ENCODE measurements at places on chromosomes 2 and 18.

DNA sequence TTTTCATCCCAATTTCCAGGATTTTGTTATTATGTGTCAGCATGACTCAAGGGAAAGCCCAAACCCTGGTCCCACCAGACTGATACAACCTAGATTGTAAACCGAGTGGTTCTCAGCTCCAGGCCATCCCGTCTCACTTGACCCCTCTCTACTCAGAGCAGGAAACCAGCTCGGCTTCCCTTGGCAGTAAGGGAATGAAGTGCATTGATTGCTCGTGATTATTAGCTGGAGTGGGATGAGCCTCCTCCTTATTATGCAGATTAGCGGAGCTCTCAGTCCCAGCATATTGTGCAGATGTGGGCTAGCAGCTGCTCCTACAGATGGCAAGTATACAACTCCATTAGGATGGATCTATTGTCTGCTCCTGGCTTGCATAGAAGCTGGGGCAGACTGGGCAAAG lies 167.6 kb downstream of the LNPK start:
- DNase-seq = peak; percentile 93

DNA sequence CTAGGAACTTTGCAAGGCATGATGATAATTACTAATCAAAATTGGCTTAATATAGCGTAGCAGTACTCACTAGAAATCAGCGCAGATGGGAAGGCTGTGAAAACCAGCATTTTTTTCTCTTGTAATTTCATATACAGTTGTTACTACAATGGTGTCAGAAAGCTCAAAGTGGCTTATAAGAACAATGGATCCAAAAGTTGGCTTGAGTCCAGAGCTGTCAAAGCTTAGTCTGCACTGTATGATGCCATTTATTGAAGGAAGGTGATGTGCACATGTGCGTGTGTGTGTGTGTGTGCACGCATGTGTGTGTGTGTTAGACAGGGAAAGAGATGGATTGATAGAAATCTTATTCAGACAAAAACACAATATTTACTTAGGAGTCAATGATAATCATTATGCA lies 341.3 kb downstream of the TGIF1 start:
- peak; percentile 9 for DNase-seq

DNA sequence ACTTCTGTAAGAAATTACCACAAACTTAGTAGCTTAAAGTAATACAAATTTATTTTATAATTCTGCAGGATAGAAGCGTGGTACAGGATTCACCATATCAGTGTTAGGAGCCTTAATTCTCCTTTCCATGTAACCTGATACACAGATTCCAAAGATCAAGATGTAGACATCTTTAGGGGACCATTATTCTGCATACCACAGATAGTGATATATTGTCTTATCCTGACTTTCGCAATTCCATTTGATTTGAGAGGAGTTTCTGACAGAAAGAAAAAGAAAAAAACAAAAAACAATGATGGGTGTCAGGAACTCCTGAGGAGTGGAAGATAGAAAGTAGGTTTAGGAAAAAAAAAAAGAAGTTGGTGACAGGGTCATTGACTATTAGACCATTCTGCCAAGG lies 24.1 kb downstream of the KLHL23 start:
- no peak for DNase-seq

GRCh38 chr18:39607034-39607433 lies 2041.4 kb upstream of the CELF4 start:
- DNase-seq = no peak

DNA sequence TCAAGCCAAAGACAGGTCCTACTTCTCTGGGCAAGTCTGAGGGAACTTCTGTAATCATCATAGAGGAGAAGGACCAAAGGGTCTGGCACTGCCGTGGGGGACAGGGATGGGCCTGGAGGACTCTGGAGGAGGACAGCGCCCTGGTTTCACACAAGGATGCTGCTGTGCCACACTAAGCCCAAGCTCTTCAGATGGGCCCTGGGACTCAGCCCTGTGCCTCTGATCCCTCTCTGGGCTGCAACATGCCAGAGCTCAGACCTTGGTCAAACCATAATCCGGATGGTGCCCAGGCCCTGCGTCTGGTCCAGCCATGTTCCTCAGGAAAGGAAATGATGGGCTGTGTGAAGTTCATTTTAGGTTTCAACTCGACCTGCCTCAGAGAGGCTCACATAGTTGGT lies 222.0 kb upstream of the COPS8 start:
- no peak for DNase-seq

- DNase-seq = no peak
Observed at GRCh38 chr2:188897096-188897495, 77.1 kb upstream of the COL3A1 start.

GRCh38 chr2:43131051-43131889 lies 95.1 kb downstream of the ZFP36L2 start:
- peak; percentile 35 for DNase-seq

DNA sequence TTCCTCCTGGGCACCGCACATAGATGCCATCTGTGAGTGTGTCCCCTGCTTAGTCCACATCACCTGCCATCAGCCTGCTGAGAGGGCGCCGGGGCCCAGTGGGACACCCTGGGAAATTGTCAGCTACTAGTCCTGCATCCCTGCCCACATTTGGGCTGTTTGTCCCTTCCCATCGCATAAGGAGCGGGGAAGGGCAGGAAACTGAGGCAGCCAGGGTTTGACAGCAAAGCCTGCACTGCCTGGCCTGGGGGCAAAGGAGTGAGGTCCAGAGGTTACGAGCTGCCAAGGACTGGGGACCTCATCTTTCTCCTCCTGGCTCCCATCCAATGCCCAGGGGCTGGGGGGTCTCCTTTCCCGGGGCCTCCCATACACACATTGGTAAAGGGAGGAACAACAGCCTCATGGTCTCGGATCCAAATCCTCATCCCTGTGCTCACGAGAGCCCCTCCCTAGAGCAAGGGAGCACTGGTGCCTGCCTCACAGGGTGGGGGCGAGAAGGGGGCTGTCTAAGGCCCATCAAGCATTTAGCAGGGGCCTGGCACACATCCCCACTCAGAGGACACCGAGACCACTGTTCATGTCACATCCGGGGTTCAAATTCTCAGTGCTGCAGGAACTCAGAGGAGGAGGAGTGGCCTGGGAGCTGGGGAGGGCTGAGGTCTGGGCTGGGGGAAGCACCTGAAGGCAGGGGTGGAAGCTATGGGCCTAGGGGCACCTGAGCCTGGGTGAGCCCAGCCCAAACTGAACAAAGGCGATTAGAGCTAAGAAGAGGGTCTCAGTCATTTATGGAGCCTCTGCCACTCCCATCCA lies 113.8 kb downstream of the SMAD7 start:
- DNase-seq = no peak

GRCh38 chr2:11642972-11643371 lies 27.0 kb downstream of the NTSR2 start:
- no peak for DNase-seq

GRCh38 chr2:168348076-168348475 lies 100.7 kb upstream of the STK39 start:
- peak; percentile 18 for DNase-seq

GRCh38 chr18:58080451-58080850 lies 36.4 kb downstream of the NEDD4L start:
- peak; percentile 38 for DNase-seq

DNA sequence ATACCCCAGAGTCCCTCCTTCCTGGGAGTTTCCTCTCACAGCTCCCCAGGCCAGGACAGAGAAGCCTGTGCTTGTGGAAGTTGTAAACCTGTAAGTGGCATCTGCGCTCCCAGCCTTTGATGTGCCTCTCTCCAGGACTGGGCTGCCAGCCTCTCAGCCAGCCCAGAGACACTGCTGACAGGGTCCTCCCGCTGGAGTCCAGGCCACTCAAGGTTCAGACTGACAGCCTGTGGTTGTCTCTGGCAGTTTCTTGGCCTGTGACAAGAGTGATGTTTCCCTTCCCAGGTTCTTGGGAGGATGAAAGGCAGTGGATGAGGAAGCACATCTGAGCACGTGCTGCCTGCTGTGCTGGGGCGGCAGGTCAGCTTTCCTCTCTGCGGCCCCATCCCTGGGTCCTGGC lies 3.0 kb downstream of the SLC35F6 start:
- DNase-seq = no peak

- no peak for DNase-seq
Observed at GRCh38 chr2:10482460-10482859, 34.3 kb upstream of the ODC1 start.

- no peak for DNase-seq
Observed at GRCh38 chr2:152617456-152618192, 99.6 kb downstream of the PRPF40A start.

- DNase-seq = no peak
Observed at GRCh38 chr18:26819046-26819445, 46.5 kb downstream of the AQP4 start.

- no peak for DNase-seq
Observed at GRCh38 chr2:12861344-12861930, 144.7 kb downstream of the TRIB2 start.

- DNase-seq = peak; percentile 51
Observed at GRCh38 chr2:32008805-32009515, 1.8 kb downstream of the MEMO1 start.

DNA sequence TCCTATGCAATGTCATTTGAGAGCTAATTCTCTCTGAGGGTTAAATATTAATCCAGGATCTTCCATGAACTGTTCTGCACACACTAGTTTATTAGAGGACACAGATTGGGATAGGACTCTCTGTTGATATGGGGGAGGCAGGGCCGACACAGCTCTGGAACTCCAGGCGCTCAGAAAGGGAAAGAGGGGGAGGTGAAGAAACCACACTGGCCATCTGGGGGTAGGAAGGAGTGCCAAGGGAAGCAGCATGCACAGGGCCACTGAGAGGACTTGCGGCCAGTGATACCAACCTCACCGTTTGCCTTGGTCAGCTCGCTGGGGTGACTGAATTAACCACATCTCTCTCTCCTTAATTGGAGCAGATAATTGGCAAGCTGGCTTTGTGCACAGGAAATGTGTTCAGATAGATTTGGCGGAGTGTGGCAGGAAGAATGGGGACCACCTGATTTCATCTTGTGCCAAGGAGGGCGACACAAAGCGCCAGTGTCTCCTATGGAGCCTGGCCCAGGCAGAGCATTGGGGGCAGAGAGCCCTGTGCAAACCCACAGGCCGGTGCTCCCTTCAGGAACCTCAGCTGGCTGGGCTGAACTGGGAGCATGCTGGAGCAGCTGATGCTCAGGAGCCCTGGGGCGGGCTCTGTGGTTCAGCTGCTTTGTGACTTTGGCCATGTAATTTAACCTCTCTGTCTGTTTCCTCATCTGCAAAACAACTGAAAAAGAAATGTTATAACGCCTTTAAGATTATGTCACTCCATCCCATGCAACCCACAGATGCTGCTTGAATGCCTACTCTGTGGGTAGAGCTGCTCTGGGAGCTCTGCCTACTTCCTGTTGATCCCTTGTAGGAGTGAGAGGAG lies 114.7 kb upstream of the STON1 start:
- DNase-seq = no peak

- DNase-seq = no peak
Observed at GRCh38 chr2:1609485-1610095, 134.7 kb downstream of the PXDN start.

DNA sequence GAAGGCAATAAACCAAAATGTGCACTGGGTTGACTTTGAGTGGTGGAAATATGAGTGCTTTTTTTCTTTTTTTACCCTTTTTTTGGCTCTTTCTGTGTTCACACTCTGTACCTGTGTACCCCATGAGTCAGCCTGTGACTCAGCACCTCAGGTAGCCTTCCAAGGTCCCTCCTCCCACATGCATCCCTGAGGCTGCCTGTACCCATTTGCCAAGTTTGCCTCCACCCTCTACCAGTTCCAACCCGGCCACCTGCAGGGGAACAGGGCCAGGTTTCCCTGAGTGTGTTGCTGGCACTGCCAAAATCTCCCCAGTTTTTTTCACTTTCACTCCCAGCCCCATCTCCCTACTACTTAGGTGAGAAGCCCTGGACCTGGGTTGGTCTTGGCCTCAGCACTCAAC lies 14.0 kb downstream of the CXCR1 start:
- no peak for DNase-seq

GRCh38 chr2:115183144-115183543 lies 740.7 kb downstream of the DPP10 start:
- no peak for DNase-seq

- DNase-seq = no peak
Observed at GRCh38 chr2:77391119-77391518, 131.1 kb downstream of the LRRTM4 start.

- no peak for DNase-seq
Observed at GRCh38 chr2:18444806-18445205, 115.6 kb downstream of the RDH14 start.

DNA sequence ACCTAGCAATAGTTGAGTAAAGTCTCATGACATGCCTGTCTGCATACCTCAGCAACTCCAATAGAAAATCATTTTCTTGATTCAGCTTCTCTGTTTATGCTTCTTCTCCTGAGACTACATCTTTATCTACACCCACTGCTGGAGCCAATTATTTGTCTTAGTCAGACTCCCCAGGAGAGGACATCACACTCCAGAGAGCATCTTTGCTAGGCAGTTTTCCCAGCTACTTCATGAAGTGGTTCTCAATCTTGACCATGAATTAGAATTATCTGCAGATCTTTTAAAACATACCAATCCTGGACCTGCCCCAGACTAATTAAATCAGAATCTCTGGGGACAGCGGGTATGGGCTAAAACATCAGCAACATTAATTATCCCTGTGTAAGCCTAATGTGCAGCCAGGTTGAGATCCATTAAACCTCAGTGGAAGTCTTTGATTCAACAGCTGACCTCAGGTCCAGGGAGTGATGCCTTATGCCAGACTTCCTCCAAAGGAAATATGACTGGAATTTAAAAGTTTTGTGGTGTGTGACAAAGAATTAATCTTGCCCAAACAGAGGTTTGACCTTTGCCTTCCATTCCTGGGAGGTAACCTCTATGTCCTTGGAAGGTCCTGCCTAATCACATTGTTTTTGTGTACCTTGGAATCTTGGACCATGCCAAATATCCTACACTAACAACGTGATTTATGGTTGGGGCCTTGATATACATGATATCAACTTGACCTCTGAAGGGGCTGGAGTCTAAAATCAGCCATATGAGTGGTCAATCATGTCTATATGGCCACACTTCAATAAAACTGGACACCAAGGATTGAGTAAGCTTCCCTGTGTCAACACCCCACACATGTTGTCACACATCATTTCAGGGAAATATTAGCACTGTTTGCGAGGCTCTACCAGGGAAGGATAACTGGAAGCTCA lies 99.3 kb upstream of the DNAJC10 start:
- DNase-seq = no peak

DNA sequence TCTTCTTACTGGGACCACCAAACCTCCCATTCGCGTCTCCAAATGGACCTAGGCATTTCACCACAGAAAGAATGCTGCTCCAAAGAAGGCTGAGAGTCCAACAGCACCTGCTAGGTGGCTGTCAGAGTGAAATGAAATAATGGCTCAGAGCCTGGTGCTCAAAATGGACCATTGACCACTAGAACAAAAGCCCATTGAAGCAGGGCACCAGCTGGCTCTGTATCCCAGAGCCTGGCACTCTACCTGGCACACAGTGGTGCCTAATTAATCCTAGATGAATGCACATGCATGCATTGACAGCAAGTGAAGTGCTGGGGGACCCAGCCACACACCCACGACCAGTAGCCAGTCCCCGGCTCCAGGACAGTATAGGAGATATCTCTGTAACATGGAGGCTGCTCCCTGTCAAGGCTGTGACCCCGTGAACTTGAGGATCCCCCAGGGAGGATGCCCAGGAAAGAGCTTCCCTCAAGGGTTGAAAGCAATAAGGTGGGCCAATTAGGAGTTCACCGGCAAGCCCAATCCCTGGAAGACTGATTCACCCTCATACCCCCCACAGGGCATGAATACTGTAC lies 261.3 kb downstream of the TNS1 start:
- DNase-seq = no peak
